ENCODE measurements at places on chromosomes 3 and 15. TPM values are rescaled to one million over a fixed set of nuclear protein-coding genes. Genes with fewer than 3 reads are reported as not detected.

Gene KIF15
- polyA plus RNA-seq, result 21.2 TPM

Gene NR1I2
- 1.1 TPM for polyA plus RNA-seq

Gene HRG
- 2.9 TPM for polyA plus RNA-seq

Gene IL5RA
- 0.32 TPM for polyA plus RNA-seq

Gene FBXO22
- polyA plus RNA-seq, result 51.2 TPM

Gene ABTB1
- polyA plus RNA-seq, result 26.9 TPM

Gene MUC13
- polyA plus RNA-seq, result 0.83 TPM

GRCh38 chr3:161508852-161509477 lies 12.4 kb downstream of the OTOL1 start:
- DNase-seq, result no peak

- DNase-seq, result no peak
Measured at GRCh38 chr3:39882111-39882510, 72.7 kb downstream of the MYRIP start.

- no peak for DNase-seq
Measured at GRCh38 chr3:159787178-159787574, 201.5 kb upstream of the IL12A start.

DNA sequence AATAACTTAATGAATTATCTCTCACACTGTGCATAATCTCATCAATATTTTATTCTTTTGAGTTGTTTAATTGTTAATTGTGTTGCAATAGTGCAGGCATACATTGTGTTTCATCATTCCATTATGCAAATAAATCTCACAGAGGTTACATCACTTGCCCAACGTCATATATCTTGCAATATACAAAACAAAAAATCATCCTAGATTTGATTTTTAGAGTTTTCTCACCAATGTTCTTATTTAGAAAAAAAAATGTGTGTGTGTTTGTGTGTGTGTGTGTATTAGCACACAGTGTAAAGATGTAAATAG lies 662.5 kb upstream of the GBE1 start:
- DNase-seq, result no peak

- no peak for DNase-seq
Measured at GRCh38 chr15:60477916-60478565, 901 bp downstream of the ICE2 start.

GRCh38 chr15:77905301-77905920 lies 172.1 kb downstream of the TBC1D2B start:
- no peak for DNase-seq

DNA sequence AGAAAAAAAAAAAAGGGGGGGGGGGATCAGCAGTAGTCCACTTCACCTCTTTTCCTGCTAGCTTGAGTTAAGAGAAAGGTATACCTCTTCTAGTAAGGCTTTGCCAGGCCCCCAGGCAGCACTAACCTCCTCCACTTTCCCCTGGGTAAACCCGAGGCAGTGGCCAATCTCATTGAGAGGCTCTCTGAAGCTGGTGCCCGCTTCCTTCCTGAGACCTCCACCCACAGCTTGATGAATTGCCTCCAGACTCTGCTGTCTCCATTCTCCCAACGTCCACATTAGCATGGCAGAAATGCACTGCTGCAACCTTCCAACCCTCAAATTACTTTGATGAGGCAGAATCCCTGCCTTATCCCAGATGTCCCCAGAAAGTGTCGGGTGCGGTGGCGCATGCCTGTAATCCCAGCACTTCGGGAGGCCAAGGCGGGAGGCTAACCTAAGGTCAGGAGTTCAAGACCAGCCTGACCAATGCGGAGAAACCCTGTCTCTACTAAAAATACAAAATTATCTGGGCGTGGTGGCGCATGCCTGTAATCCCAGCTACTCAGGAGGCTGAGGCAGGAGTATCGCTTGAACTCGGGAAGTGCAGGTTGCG lies 15.3 kb downstream of the RLBP1 start:
- no peak for DNase-seq

GRCh38 chr3:147418371-147418781 lies 9.2 kb downstream of the ZIC1 start:
- DNase-seq, result no peak

GRCh38 chr15:52117549-52117948 lies 5.0 kb upstream of the BCL2L10 start:
- DNase-seq, result no peak

DNA sequence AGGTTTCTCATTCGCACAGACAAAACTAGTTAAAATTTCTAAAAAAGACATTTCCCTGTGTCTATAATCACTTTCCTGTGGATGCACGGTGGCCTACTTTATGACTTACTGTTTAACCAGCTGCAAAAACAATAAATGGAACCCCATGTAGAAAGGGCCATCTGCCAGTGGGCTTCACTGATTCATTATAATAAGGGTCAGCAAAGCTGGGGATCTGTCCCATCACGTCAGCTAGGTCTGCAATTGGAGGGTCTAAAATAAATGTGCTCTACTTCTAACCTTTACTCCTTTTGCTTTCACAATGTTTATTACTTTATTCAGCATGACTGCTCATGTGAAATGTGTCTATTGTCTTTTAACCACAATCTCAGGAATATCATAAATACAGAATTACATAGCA lies 43.1 kb upstream of the NMD3 start:
- no peak for DNase-seq

DNA sequence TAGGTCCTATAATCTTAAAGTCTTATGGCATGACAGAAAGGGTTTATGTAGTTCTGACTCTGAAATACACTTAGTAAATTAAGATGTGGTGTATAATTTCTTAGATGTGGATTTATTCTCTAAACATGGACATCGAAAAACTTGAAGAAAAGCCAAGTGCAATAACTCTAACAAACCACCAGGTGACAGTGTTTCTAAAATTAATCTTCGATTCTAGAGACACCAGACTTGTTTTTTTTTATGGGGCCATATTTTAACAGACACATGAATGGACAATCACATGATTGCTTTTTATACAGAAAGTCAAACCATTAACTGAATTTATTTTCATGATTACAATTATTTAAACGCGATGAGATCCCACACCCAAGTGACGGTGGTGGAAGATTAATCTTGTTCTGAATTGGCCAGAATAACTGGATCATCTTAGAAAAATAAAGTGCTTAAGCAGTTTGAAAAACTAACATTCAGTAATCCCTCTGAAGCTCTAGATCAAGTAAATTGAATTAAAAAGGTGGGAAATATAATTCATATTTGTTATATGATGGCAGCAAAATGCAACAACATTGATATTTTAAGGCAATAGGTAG lies 305.1 kb downstream of the LSAMP start:
- no peak for DNase-seq

- no peak for DNase-seq
Measured at GRCh38 chr3:31947671-31948091, 33.4 kb downstream of the OSBPL10 start.

DNA sequence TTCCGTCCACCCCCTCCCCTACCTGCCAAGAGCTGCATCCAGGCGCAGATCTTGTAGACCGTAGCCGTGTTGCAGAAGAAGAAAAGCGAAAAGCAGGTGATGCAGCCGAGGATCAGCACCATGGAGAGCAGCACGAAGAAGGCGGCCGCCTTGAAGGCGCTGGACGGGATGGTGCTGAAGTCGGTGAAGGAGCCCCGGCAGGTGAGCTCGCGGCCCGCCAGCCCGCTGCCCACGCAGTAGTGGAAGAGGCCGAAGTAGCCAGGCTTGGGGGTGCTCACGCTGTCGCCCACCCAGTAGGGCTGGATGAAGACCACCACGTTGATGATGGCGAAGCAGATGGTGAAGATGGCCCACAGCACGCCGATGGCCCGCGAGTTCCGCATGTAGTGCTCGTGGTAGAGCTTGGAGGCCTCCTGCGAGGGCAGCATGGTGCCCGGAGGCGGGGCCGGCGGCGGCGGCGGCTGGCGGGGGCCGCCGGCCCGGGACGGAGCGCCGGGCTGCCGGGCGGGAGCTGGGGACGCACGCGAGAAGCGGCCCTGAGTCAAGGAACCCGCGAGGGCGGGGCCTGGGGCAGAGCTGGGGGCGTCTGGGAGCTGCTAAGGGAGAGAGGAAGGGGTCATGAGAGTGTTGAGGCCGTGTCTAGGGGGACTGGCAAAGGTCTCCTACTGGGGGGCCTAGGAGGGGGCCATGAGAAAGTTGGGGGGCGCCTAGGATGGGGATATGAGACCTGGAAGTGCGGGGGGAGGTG lies 1.2 kb downstream of the LHFPL4 start:
- DNase-seq, result peak; percentile 21

- DNase-seq, result no peak
Measured at GRCh38 chr3:32335365-32336112, 56.1 kb upstream of the CMTM7 start.

DNA sequence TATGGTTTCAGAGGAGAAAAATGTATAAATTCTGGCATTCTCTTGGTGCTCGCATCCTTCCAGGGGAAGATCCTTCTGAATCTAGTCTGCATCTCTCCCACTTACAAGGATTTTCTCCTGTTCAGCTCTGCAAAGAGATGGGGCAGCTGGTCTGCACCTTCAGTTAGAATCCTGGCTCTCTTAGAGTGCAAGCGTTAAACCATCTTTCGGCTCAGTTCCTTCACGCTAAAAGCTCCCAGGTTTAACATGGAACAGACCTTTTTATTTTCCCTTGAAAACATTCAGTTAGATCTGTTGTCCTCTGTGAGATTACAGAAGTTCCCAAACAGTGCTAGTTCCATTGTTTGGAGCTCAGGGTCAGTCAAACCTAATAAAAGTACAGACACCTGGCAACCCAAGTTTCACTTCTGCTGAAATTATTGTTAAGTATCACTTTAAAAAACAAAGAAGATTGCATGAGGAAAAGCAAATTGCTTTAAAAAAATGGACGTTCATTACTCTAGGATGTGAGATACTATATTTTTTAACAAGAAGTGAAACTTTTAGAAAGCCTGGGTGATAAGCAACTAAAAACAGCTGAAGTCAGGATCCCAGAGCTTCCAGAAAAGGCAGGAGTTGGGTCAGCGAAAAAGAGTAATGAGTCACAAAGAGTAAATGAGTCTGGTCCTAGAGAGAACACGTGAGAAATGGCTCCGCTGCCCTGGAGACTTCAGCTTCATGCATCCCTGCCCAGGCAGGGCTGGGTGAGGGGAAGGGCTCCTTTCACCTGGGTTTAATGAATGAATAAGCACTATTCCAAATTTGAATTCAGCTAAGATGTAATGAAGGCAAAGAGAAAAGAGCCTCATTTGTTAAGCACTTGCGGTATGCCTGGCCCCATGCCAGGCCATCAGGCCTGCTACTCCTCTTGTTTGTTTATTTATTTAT lies 63.3 kb downstream of the ABTB1 start:
- no peak for DNase-seq

DNA sequence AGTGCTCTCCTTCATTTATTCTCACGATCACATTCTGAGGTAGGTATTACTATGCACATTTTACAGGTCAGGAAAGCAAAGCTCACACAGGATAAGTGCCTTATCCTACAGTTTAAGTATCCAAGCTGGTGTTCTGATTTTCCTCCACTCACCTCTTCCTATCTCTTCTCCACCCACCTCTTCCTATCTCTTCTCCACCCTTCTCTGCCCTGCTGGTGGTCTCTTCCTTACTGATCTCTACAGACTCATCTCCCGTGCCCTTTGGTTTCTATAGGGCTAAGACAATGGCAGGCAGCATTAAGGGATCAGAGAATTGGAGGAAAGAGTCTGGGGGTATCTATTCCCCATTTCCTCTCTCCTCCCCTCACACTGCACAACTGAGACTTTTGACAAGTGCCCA lies 319.1 kb downstream of the FHIT start:
- no peak for DNase-seq
